Endothelial cell (in vitro differentiated cells): ENCODE measurements at places on chromosomes 7 and 10. TPM values are rescaled to one million over a fixed set of nuclear protein-coding genes. Genes with fewer than 3 reads are reported as not detected.
A peak's percentile ranks its signal among the peaks of the same experiment; 100 is the strongest.

Gene ZPBP
- total RNA-seq: not detected

Gene TRPV5
- not detected for total RNA-seq

- H3K36me3 ChIP-seq: no peaks in the 10 kb centered on the region
- H3K4me1 ChIP-seq: peaks cover 3% of the 10 kb centered on the region
- DNase-seq: no peak
- no peak overlapping the region for H3K27ac ChIP-seq
These were observed 115.0 kb downstream of the FZD1 start for GRCh38 chr7:91379236-91379635.

DNA sequence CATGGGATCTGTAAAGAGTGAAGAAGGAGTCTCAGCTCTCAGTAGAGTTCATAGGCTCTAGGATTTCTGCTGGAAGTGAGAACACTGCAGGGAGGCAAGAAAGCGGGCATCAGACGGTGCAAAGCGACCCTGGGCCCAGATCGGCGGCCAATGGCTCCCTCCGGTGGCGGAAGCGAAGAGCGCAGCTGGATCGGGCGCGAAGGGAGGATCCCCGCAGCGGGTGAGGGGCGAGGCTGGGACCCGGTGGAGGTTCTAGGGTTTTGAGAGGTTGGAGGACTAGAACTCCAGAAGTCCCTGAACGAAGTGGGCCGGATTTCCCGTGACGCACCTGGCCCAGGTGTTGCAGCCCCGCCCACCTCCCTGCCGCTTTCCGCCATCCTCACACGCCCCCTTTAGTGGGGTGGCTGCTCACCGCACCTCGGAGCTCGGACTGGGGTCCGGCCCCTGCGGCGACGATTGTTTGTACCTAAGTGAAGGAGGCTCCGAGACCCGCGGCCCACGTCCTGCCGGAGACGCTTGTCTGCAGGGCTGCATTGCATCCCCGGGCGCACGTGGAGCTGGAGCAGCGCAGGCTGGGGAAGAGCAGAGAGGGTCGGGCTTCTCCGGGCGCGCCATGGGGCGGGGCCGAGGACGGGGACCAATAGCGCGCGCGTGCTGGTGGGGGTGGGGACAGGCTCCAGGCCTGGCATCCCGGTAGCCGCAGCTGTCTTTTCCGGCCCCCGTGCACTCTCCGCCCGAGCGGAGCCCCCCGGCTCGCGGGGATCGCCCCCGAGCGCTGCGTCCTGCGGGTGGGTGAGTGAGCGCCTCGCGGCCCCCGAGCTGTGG, at the start of gene SLC12A9:
Gene SLC12A9 (plus strand): TSS at position 666 of the 825 bp plus-strand sequence. CDS start 1,485 bp downstream, outside the sequence.
- H3K4me3 ChIP-seq: peak within 1 kb of the TSS; percentile 93
- H3K27ac ChIP-seq: peak within 1 kb of the TSS; percentile 79

Gene TMEM176A
- 1.3 TPM for total RNA-seq

DNA sequence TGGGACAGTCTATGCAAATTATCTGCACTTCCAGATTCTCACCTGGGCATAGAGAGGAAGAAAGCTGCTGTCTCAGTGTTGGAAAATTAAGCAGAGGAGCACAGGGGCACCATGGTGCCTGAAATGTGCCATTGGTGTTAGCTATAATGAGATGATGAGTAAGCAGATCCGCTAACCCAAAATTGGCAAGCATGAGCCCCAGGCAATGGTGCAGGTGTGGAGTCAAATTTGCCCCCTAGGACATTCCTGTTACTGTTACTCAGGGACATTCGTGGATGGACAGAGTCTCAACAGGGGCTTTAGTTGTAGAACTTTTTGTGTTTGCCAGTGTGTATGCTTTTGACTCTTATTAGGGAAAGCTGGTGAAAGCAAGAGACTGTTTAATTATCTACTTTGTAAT, 385.2 kb upstream of the KLF6 start:
- H3K4me1 ChIP-seq: no peaks in the 10 kb centered on the region
- no peaks in the 10 kb centered on the region for H3K36me3 ChIP-seq
- H3K4me3 ChIP-seq: no peak overlapping the region

DNA sequence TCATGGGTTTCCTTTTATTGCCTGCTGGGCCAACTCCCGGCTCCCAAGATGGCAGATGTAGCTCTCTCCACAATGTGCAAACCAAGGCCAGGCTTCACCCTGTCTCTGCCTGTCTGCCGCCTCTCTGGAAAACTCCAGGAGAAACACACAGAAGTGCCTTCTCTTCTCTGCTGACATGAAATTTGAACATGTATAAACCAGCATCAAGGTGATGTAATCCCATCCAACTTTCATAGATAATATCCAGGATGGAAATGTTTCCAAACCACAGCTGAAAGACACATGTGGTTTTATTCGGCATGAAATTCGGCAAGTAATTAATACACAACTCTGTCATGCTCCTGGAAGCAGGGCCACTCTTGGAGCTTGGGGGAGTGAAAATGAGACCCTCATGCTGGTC, 297.2 kb downstream of the C7orf25 start:
- H3K36me3 ChIP-seq: peaks cover 3% of the 10 kb centered on the region
- no peaks in the 10 kb centered on the region for H3K4me1 ChIP-seq
- H3K27ac ChIP-seq: no peak overlapping the region
- no peaks in the 10 kb centered on the region for H3K27me3 ChIP-seq

GRCh38 chr10:83533290-83533689, 606.0 kb upstream of the GHITM start:
- no peaks in the 10 kb centered on the region for H3K36me3 ChIP-seq
- no peak for DNase-seq
- H3K27ac ChIP-seq: no peak overlapping the region

Gene PTF1A
- not detected for total RNA-seq
